ENCODE measurements at places on chromosomes 7 and 10. TPM values are rescaled to one million over a fixed set of nuclear protein-coding genes. Genes with fewer than 3 reads are reported as not detected.

The RBM20 gene
- polyA plus RNA-seq = not detected

The NPY4R gene
- polyA plus RNA-seq = not detected

The AKAP9 gene
- polyA plus RNA-seq = 6.8 TPM

The FAM237B gene
- polyA plus RNA-seq = not detected

The PAPOLB gene
- polyA plus RNA-seq = not detected

The CLDN4 gene
- polyA plus RNA-seq = 8.2 TPM

The GARIN1A gene
- polyA plus RNA-seq = 0.07 TPM

GRCh38 chr10:71985542-71986250, 21.5 kb downstream of the CHST3 start:
- DNase-seq = no peak

DNA sequence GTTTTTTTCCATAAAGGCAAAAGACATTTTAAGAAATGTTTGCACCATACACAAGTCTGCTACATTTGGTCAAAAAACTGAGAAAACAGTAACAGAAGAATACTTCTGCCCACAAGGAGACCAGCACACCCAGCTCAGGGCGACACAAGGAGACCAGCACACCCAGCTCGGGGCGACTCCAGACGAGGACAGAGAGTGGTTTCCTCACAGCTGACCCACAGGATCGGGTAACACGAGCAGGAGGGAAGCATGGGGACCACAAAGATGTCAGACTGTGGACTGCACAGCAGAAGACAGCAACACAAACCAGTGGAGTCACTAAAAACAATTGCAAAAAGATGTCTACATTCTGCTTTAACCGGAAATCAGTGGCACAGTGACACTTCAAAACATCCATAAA, 237.6 kb downstream of the DIP2C start:
- DNase-seq = no peak

- no peak for DNase-seq
These were observed 291.3 kb downstream of the PTEN start for GRCh38 chr10:88154596-88155250.

- DNase-seq = no peak
These were observed 25.8 kb upstream of the ZNF488 start for GRCh38 chr10:47409866-47410256.

- DNase-seq = no peak
These were observed 2.5 kb upstream of the KCNH2 start for GRCh38 chr7:150980663-150981062.

DNA sequence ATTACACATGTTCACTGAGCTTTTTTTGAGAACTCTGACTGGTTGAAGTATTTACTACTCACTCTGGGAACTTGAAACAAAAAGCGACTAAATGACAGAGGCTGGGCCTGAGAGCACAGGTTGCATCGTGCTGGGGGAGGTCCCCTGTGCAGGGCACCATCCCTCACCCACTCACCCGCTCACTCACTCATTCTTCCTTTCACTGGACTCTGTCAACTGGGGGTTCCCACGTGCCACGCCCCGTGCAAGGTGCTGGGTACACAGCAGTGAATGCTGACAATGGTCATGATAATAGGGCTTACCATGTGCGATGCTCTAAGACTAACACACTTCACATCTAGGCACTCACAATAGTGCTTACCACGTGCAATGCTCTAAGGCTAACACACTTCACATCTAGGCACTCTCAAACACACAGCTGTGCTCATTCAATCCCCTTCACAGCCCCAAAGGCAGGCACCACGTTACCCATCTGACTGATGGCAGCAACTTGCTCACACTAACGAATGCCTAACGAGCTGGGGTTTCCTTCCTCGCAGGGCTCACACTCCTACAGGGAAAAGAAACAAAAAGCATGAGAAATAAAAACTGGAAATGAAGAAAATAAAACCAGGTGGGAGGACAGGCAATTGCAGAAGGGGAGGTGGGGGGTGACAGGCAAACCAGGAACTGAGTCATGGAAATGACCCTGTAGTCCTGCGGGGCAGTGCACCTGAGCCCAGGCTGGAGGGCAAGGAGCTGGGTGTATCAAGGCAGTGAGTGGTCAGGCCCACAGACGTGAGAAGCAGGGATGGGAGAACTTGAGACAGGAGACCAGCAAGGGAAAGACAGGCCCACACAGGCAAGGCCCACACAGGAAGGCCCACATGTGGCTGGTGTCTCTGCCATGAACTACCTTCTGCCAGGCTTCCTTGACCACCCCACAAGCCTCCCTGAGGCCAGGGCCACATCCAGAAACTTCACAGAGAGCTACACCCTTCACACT, 147.0 kb upstream of the FAM20C start:
- DNase-seq = no peak

DNA sequence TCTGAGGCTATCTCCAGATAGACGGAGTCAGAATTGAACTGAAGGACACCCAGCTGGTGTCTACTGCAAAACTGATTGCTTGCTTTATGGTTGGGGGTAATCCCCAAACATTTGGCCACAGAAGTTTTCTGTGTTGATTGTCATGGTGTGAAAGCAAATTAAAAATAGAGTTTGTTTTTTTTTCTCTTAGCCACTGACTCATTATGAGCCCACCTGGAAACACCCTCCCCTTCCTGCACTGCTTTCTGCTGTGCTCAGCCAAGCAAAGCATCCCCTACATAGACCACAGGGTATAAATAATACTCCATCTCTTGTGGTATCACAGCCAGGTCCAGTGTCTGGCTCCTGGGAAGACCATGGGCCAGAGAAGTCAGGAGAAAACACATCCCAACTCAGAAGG, 6.5 kb upstream of the VWC2 start:
- no peak for DNase-seq

DNA sequence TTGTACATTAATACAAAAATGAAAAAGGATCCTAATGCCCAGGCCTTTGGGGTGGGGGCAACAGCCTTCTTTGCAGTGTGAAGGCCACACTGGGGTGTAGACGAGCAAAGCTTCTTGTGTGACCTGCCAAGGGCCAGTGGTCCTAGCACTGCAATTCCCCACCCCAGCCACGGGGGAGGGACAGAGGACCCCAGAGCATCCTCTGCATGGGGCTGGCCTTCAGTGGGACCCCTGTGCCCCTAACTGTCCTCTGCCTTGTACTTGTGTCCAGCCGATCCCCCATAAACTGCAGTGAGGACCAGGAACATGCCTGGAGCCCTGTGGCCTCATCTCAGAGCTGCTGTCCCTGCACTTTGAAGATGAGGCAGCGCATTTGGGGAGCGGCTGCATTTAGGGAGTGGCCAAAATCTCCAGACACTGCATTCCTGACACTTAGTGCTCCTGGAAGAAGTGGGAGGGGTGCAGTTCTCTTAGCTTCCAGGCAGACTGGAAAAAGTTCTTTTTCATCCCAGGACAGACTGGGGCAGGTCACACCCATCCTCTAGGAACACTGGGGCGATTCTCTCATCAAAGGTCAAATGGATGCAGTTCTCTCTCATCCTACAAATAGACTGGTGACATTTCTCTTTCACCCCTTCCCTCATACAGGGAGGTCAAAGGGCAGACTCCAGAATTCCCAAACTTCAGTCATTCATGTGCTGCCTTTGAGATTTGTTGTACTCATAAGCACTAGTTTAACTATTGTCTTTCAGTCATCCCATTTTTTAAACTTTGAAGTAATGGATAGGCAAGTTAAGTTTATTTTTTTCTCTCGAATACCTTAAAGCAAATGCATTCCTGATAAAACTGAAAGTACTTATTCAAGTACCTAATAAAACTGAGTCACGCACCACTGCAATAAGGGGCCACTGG, 922 bp upstream of the MYO1G start:
- DNase-seq = peak; percentile 58

DNA sequence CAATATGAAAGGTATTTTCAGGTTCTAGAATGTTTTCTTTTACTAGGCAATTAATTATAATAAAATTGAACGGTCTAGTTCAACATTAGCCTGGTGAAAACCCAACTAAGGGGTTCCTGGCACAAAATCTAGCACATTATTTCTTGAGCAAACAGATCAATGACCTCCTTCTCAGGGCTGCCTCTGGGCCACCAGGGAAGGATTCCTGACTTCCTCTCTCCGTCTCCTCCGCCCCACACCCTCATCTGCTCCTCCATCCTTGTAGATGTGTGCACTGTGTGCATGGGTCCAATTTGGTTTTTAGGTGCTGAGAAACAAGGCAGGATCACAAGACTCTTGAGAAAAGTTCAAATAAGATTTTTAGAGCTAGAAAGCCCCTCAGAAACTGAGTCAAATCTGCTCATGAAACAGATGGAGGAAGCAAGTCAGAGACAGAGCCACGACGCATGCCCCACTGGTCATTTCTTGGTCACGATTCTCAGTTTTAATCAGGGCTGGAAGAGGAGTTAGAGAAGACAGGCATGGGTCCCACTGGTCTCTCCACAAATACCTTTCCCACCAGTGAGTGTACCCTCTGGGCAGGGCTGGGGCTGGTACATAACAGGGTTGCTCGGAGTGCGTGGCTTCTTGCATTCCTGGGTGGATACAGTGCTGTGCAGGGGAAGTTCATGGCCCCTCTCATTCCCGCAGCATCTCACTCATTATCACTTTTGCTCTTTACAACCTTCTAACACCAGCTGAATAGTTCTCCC, 3.8 kb downstream of the TRPV6 start:
- no peak for DNase-seq

GRCh38 chr7:114155116-114156110, 236.6 kb upstream of the PPP1R3A start:
- DNase-seq = no peak

DNA sequence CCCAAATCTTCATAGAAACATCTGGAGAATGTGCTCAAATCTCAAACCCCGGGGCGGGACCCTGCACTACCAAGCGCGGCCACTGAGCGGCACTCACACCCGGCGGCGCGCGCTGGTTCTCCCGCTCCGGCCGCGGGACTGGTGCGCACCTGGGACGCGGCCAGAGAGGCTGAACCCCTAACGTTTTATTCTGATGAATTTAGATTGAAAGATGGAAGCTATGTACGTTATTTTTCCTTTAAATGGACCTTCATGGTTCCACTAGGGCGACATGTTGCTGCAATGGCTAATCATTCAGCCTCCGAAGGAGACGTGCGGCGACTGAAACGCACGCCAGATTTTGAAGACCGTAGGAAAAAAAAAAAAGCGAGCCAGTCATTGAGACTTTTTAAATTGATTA, 107.0 kb upstream of the INSIG1 start:
- no peak for DNase-seq

DNA sequence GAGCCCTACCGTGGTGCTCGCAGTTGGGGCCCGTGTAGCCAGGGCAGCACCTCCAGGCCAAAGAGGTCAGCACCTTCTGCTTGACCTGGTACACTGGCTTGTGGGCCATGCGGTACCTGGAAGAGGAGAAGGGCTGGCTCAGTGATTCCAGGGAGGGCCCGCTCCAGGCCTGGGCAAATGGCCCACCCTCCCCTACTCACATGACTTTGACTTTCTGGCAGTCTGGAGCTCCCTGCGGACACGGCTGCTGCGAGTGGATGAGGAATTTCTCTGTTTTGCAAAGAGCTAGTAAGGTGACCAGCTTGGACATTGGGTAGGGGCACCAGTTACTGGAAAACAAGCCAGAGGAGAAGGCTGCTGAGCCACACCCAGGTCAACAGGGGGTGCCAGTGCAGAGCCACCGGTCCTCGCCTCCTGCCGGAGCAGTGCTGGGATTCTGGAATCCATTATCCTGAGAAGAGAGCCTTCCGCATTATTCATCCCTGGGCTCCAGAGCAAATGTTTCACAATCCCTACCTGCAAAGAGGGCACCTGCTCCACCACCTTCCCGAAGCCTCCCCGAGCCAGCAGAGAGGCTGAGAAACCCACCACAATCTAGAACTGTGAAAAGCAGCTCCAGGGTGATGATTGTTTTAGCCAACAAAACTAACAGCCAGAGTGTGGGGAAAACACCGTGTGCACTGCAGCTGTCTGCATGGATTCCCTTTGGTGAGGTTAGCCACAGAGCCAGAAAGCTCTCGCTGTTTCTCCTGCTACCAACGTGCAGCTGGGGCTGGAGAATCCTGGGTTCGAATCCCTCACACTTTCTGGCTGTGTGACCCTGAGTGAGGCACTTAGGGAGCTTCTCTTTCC, 11.8 kb downstream of the MMRN2 start:
- DNase-seq = no peak

GRCh38 chr10:986137-986825, 2.0 kb upstream of the GTPBP4 start:
- peak; percentile 85 for DNase-seq

DNA sequence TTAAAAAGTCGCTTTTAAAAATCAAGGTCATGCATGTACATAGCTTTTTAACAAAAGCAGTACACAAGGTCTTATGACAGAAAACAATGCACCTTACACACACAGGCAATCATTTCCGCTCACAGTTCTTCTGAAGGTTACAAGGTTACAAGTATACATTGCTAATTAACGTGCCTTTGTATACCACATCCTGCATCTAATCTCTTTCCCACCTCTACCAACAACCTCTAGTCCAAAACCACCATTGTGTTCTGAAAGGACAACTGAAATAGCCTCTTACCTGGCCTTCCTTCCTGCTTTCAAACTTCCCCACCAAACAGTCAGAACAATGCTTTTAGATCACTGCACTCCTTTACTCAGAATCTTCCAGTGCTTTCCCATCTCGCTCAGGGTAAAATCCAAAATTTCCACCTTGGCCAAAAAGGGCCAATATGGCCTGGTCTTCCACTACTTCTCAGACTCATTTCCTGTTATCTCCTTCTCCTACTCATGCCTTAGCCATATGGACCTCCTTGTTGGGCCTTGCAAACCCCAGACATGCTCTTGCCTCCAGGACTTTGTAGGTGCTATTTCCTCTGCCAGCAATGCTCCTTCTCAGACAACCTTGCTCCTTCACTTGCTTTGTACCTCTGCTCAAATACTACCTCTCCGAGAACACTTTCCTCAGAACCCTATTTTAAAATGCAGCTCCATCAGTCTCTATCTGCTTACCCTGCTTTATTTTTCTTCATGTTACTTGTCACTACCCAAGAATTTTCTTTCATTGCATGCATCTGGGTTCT, 205.4 kb downstream of the DNAJC1 start:
- DNase-seq = no peak

GRCh38 chr10:285216-285615, 150.0 kb downstream of the ZMYND11 start:
- no peak for DNase-seq

Measured in foreskin keratinocyte (primary cell).